ENCODE measurements at places on chromosomes 2 and 18.

- no peak for DNase-seq
These were observed 26.0 kb upstream of the IL37 start for GRCh38 chr2:112884869-112885505.

DNA sequence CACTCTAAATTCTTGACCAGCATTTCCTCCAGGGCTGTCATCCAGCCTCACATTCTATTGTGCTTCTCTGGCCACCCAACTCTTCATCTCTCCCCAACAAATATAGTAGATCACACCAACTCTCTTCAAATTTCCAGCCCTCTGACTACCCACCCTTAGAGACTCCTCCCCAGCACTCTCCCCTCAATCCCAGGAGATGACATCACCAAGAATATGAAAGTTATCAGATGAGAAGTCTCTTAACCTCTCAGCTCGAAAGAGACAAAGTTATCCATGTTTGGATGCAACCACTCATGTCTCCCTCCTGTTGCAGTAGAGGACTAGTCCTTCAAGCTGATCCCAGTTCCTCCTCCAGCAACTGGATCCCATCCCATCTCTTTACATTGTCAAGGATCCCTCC, 47.1 kb downstream of the LBH start:
- no peak for DNase-seq

GRCh38 chr18:58520969-58521368, 107.9 kb downstream of the ALPK2 start:
- DNase-seq, result no peak

DNA sequence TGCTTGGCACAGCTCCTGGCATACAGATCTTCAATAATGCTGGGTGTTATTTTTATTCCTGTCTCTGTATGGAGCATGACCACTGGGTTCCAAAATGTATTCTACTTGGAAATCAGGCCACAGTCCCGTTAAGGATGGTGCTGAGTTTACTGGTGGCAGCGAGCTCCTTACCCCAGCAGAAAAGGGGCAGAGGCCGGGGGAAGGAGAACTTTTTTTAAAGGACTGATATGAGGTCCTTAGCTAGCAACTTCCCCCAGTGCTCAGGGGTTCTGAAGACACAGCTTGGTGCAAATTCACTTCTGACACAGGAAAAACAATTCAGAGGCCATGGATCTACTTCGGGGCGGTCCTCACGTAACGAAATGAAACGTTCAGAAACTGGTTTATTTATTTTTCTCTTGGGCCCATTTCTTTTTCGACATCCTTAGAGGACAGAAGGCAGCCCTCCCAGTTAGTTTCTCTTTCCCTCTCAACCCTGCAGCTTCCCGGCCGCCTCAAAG, 872 bp downstream of the RDH14 start:
- no peak for DNase-seq

DNA sequence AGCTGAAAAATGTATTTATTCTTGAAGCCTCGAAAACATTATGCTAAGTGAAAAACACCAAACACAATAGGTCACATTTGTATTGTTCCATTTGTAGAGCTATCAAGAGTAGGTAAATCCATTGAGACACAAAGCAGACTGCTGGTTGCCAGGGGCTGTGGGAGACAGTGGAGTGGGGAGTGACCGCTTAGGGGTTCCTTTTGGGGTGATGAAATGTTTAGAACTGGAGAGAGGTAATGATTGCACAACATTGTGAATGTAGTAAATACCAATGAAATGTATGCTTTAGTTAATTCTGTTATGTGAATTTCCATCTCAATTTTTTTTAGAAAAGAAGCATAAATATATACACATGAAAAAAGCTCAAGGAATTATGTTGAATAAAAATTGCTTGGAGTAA, 15.8 kb downstream of the KCTD18 start:
- no peak for DNase-seq

GRCh38 chr2:18980786-18981430, 377.5 kb downstream of the OSR1 start:
- no peak for DNase-seq

GRCh38 chr18:13374468-13375301, 156.1 kb downstream of the LDLRAD4 start:
- DNase-seq, result no peak

DNA sequence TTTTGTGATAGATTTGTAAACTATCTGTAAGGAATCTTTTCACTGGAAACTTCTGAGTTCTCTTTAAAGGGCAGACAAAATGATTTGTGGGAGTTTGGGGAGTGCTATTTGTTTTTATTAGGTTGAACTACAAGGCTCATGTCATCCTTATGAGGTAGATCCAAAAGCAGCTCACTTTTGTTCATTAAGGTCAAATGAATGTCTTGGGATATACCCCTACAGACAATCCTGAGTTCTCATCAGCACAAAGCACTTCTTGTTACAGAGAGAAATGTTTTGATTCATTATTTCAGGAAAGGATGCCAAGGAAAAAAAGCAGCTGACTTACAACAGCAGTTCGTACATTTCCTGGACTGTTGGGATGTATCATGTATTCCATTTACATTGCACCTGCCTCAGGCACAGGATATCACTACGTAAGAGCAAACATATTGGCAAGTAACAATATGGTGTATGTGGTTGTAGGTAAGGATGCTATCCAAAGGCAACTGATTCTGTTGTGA, 68.9 kb downstream of the DCC start:
- no peak for DNase-seq

GRCh38 chr2:161063157-161063945, 96.9 kb upstream of the TANK start:
- peak; percentile 81 for DNase-seq

- DNase-seq, result peak; percentile 62
These were observed 4.2 kb upstream of the SP100 start for GRCh38 chr2:230411570-230412370.

DNA sequence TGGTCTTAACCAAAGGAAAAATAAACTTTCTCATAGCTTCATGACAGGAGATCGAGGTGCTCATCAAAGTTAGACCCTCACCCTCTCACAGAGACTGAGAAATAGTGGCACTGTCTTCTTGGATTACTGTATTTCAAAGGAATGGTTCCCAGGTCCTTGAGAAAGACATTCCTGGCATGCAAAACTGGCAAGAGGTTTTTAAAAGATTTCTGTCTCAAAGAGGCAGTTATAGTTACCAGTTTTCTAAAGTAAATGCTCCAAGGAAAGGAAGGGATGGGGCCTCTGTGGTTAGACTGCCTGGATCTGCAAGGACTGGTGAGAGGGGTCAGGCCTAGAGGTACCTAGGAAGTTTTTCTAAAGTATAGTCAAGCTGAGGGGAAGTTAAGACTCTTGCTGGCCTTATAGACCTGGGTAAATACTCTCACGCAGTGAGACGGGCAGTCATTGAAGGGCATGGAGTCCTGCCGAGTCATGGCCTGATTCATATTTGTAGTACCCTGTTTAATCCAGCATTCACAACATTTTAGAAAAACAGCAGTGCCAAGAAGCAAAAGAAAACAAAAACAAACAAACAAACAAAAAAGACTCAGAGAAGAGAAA, 226.1 kb downstream of the DOK6 start:
- DNase-seq, result peak; percentile 3

DNA sequence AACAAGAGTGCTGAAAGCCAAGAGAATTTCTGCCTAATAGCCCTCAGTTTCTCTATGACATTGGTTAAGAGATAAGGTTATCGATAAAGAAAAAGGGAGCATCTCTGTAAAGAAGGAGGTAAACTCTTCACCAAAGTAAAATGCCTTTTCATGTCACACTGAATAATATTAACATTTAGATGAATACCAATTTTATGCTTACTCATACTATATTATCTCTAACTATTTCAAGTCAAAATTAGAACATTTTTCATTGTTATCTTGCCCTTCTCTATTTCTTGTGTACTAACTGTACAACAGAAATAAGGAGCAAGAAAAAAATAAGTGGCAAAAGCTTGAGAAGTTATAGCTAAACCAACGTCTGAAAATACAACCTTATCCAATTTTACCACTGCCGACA, 127.5 kb downstream of the EXOC6B start:
- DNase-seq, result no peak

DNA sequence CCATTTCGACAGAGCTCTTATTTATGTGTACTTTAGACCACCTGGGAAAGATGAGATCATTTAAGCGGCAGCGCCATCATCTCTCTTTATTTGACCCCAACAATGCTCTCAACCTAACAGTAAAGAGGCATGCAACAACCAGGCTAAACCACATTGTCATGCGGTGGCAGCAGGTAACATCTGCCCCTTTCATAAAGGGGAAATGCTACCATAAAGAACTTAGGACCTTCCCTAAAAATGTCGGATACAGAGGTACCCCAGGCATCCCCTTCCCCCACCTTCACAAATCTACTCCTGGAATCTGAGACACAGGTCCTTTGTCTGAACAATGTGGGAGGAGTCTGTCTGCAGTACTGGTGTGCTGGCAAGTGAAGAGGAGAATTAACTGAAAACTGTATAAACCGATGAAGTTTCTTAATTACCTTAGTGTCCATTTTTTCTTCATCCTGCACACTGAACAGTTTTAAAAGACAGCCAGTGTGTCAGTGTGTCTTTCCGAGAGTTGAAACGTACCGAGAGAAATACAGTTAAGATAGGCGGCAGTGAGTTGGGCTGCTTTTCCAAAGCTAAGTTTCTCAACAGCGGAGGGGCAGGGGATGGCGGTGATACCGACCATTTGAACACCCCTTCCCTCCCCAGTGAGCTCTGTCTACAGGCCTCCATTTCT, 1.9 kb downstream of the MEX3C start:
- DNase-seq, result peak; percentile 5

GRCh38 chr2:169965495-169965894, 138.2 kb downstream of the UBR3 start:
- DNase-seq, result peak; percentile 21

- no peak for DNase-seq
These were observed 388.8 kb upstream of the CHAC2 start for GRCh38 chr2:53378791-53379190.

GRCh38 chr2:216474925-216475670, 23.5 kb upstream of the RPL37A start:
- DNase-seq, result no peak

DNA sequence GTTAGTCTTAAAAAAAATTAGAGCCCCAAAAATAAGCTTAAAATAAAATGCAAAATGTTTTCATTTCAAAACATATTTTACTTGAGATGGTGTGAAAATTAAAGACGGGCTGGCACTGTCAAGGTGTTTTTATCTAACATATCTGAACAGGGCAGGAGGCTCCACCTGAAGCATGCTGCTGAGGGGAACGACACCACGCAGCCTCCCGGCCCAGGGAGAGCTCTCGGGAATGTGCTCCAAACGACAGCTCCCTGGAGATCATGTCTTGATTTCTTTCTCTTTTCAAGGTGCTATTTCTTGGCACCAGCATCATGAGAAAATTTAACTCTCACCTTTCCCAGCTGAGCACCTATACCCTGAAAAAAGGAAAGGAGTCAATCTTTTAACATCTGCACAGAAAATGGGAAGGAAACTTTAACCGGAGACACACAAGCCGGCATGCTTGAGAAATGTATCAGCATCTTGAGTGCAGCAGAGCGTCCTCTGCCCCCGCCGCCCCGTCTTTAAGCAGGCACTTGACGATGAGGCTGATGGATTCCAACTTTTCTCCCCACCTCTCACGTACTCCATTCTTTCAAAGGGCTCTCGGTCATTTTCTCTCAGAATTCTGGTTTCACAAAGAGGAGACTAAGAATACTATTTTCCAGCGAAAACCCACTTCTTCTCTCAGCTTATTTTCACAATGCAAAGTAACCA, 56.6 kb downstream of the EIPR1 start:
- no peak for DNase-seq

DNA sequence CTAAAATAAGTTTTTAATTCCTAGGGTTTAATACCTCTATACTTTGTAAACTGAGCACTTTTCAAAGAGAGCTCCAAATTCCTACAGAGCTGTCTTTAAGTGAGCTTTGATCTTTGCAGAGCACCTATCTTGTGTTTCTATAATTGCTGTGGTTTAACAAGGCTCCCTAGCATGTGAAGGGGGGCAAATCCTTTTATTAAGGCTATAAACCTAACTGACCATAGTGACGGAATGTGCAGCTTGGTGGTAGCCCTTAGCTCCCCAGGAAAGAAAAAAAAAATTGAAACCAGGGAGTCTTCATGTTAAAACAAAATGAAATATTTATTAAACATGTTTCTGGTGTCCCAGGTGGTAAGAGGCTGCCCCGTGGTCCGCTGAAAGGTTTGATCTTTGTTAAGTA, 78.6 kb upstream of the ETAA1 start:
- DNase-seq, result no peak

DNA sequence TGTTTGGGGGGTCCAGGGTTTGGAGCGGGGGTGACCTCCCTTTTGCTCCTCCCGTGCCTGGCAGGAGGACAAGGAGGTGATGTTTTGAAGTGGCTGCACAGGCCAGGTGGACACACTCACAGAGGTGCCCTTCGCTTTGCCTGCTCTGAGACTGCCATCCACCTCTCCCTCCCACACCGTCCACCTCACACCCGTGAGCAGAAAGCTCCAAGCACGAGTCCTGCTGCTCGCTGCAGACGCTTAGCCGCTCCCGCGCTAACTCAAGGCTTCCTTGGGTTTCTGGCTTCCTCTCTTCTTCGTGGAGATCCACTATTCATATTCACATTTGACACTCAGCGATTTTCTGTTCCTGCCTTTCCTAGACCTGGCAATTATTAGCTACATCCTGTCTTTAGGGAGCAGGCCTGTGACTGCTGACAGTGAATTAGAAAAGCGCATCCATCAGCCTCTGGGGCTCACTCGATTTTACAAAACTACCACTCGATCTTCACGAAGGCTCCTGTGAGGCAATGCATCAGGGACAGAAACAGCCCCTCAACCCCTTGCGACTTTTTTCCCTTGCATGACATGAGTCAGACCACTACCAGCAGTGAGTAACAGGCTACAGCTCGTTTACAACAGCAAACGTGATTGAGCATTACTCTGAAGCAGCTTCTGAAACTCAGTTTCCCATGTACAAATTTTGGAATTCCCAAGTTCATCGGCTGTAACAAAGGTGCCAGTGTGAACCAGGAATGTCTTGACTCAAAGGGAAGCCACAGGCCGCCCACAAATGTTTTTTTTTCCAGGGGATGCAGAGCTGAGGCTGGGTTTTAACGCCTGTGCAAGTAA, 238.7 kb upstream of the SOX11 start:
- no peak for DNase-seq

GRCh38 chr18:51196118-51196810, 1.2 kb downstream of the MEX3C start:
- DNase-seq, result peak; percentile 9

GRCh38 chr18:46566111-46566510, 90.9 kb downstream of the LOXHD1 start:
- DNase-seq, result no peak

GRCh38 chr2:6755456-6755855, 110.3 kb downstream of the CMPK2 start:
- no peak for DNase-seq

DNA sequence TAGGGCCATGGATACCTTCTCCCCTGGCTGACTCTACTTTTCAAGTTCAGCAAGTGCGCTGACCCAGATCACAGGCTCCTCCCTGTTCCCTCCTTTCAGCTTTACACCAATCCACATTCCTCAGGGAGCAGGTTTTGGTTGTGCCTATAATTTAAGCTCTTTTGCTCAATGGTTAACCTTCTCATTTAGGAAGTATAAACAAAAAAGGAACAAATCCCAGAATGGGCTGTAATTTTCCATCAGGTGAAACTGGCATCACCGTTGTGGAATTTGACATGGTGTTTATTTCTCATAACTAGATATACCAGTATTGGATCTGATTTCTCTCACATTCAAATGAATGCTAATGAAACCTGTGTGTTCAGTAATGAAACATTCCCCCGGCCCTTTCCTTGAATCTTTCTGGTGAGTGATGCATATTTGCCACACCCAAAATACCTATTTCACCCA, 13.6 kb downstream of the STRN start:
- DNase-seq, result no peak

Measured in fibroblast of gingiva (primary cell).